ENCODE measurements at places on chromosomes 7 and 10.

DNA sequence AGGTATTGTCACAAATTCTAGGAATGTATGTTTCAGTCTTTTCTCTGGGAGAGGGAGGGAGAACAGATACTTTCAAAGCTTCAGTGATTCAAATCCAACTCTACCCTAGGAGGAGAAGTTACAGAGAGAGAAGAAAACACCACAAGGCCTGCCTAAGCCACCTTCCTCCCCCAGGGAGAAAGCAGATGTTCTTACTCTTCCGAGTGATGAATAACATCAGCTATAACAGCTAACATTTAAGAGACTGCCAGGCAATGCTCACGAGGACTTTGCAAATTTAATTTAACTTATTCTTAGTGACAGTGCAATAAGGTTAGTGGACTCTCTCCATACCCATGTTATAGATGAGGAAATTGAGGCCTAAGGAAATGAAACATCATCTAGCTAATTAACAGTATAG is 36.8 kb downstream of the TAS2R41 start:
- no peak for DNase-seq

DNA sequence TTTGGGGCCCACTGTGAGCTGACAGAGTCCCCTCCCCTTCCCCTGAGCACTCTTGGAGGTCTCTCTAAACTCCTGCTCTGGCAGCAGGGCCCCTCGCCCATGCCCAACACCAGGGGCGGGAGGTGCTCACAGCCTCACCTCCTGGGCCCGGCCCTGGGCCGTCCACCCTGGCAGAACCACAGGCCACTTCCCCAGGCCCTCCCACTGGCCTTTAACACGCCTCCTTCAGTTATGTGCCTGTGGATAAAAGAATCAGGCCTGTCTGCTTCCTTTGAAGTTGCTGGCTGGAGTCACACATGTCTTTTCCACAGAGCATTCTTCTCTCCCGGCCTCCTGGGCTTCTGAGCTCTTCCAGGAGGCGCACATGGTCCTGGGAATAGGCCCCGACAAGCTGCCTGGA is 10.2 kb downstream of the MYL10 start:
- DNase-seq = no peak

GRCh38 chr7:139875821-139876241 is 46.8 kb downstream of the TBXAS1 start:
- DNase-seq = no peak

GRCh38 chr10:132704008-132704814 is 81.7 kb downstream of the NKX6-2 start:
- DNase-seq = no peak

GRCh38 chr7:101922631-101923601 is 105.5 kb downstream of the CUX1 start:
- no peak for DNase-seq

DNA sequence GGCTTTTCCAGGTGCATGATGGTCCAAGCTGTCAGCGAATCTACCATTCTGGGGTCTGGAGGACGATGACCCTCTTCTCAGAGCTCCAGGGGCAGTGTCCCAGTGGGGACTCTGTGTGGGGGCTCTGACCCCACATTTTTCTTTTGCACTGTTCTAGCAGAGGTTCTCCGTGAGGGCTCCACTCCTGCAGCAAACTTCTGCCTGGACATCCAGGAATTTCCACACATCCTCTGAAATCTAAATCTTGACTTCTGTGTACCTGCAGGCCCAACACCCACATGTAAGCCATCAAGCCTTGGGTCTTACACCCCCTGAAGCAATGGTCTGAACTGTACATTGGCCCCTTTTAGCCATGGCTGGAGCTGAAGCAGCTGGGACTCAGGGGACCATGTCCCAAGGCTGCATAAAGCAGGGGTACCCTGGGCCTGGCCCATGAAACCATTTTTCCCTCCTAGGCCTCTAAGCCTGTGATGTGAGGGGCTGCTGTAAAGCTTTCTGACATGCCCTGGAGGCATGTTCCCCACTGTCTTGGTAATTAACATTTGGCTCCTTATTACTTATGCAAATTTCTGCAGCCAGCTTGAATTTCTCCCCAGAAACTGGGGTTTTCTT is 86.9 kb downstream of the ZNF783 start:
- DNase-seq = no peak

GRCh38 chr7:73984481-73985205 is 43.3 kb upstream of the ELN start:
- DNase-seq = no peak

- no peak for DNase-seq
These were observed 1.3 kb downstream of the STK17A start for GRCh38 chr7:43584195-43584586.

GRCh38 chr10:48639632-48640031 is 34.8 kb upstream of the ARHGAP22 start:
- DNase-seq = no peak

DNA sequence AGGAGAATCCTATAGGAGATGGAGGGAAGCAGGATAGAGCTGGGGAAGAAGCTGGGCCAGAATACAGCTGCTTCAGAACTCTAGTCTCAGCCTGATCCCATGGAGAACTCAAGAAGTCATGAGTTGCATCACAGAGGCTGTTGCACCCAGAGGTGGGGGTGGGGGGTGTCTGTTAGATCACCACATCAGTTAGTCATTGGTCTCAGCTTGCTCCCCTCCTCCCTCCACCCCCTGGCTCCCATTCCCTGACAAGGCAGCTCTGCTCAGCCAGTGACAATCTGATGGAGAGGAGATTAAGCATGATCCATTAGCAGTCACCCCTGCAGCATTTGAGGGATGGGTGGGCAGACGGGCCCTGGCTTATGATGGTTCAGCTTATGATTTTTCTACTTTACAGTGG is 58.4 kb upstream of the FGL2 start:
- no peak for DNase-seq

DNA sequence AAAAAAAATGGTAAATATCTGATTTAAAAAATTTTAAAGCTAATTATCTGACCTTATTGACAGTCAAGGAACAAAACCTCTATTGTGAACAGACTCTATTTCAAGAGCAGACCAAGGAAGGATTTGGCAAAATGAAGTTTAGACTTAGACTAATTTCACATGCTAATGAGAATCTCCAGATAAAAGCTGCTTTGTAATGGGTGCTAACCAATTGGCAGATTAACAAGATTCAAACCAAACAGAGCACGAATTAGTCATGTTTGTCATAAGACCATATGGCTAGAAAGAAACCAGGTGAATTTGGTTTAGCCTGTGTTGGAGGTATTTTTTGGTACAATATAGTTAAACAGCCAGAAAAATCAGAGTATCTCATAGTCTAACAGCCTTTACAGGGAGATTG is 429.1 kb upstream of the NFE2L3 start:
- no peak for DNase-seq

GRCh38 chr10:103542764-103543616 is 49.5 kb downstream of the NEURL1 start:
- no peak for DNase-seq

DNA sequence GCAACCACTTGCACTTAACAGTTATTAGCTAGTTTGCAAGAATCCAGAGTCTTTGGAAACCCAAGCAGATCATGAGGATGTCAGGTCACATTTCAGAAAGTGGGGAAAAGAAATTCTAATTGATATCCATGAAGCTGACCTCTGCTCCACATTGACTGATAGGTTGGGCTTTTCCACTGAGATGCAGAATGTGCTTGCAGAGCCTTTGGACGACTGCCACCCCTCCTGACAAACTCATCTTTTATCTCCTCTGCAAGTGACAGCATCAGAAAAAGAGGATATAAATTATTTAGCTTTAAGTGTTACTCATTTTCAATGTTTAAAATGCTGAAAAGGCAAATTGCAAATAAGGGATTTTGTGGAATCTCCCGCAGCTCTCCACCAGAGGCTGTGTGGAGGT is 75.3 kb downstream of the C10orf90 start:
- no peak for DNase-seq

DNA sequence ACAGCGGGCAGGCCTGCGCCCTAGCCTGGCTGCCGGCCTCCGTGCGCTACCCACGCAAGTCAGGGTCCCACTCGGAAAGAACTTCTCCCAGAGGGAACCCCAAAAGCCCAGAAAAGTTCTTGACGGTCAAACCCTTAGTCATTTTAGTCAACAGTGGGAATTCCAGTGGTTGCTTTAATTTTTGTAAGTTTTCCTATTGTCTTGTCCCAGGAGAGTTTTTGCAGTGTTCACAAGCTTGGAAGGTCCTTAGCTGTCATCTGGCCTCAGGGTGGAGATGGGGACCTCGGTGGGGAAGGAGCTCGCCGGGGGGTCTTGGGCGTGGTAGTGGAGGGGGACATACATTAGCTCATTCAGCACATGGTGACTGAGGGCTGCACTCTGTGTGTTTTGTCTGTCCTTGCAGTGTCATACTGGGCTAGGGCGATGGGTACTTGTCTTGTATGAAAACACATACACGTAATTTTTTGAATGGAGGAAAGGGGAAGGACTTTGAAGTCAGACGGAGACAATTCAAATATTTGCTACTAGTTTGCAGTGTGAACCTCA is 736 bp downstream of the MINDY4 start:
- no peak for DNase-seq

GRCh38 chr7:121262221-121262620 is 66.6 kb upstream of the WNT16 start:
- DNase-seq = no peak

DNA sequence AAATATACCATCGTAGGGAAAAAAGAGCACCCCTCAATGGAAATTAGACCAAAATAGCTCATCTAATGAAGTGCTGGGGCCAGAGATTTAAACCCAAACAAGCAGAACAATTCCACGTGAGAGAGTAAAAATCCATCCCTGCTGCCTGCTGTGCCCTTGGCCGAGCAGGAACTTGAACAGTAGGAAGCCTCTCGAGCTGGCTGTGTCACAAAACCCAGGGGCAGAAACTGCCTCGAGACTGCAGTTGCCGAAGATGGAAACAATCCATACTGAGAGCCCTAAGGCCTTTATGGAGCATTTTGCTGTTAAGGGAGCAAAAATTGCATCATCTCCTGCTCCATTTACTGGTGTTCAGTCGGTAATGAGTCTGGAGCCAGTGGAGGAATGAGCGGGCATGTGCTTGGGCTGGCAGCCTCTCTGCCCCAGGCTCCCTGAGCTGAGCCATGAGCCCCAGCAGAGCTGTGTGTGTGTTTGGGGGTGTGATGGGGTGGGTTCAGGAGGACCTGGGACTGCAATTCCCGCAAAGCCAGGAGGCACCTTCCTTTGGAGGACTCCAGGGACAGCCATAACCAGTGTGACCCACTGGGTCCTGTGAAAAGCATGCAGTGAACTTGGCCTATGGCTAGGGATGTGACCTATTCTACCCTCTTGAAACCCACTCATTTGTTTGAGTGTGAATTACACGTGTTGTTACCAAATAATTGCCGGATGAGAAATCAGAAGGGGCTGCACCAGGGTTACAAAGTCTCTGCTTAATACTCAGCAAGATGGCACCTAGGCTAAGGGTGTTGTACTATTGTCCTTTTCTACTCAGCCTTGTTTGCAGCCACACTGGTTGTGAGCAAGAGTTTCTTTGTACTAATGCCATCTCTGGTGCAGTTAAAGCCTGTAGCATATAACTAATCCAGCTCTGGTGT is 58.3 kb downstream of the CDHR3 start:
- no peak for DNase-seq

DNA sequence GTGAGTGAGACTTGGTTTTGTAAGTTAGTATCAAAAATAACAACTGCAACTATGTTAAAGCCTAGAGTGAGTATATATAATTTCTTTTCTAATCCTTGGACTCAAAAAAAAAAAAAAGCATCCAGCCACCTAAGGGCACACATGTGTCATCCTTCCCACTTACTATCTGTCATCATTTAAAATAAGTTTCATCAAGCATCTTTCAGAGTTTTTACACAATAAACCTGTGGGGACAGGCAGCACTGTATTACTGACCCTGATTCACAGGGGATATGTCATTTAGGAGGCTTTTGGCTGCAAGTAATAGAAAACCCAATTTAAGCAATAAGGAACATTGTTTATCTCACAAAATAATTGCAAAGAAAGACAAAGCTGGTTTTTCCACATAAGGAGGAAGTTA is 32.3 kb upstream of the OSBPL3 start:
- no peak for DNase-seq

DNA sequence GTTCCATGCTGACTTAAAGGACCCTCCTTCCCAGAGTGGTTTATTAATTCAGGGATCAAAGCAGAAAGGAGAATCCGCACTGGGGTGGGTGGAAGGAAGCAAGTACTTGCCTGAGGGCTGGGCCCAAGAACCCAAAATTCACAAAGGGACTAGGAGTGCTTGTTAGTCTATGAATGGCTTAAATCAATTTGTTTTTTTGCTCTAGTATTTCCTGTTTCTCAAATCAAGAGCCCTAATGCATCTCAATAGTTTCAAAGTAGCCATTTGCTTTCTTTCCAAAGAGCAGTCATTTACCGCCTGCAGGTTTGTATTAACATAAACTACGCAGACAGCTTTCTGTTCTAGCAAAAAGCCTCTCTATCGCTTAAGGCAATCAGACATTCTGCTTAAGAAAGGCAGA is 44.2 kb upstream of the SLC35G1 start:
- DNase-seq = no peak

- no peak for DNase-seq
These were observed 7.1 kb upstream of the ITGB8 start for GRCh38 chr7:20323595-20323994.

DNA sequence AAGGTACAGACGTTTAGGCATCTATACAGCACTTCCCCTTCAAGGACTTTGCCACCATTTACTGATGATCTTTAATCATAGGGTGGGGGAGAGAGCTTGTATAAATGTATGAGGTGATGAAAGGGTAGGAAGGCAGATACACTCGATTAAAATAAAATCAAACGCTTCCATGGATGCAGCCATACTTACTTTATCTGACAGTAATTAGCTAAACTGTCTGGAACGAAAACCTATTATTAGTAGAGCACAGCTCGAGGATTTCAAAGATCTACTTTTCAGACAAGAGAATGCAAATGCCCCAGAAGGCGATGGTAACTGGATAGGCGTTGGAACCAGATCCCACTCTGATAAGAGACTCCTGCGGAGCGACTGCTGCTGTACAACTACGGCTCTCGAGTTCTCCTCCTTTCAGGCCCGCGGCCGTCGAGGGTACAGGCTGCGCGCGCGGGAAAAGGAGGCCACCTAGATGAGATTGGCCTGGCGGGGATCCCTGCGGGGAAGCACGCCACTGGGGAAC is 3.1 kb upstream of the NKX2-3 start:
- DNase-seq = no peak

- DNase-seq = no peak
These were observed 8.8 kb downstream of the DLX5 start for GRCh38 chr7:97015756-97016380.

DNA sequence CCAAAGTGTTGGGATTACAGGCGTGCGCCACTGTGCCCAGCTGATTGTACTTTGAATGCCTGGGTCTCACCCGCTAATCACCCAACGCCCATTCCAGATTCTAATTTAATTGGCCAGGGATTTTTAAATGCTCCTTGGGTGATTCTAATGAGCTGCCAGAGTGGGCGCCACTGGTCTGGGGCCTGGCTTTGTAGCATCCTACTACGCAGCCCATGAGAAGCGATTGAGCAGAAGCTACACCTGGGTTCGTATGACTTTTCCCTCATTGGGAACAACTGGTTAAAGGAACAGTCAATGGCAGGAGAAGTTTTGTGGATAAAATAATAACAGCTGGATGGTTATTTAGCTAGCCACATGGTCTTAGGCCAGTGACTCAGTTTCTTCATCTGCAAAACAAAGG is 108.0 kb downstream of the SPAG6 start:
- no peak for DNase-seq

Measured in stimulated activated CD4-positive, alpha-beta T cell treated with anti-CD3 and anti-CD28 coated beads, TNF-alpha, amount 100 ng/mL, for 1 hour (primary cell).